ENCODE measurements at places on chromosomes 16 and 17.

DNA sequence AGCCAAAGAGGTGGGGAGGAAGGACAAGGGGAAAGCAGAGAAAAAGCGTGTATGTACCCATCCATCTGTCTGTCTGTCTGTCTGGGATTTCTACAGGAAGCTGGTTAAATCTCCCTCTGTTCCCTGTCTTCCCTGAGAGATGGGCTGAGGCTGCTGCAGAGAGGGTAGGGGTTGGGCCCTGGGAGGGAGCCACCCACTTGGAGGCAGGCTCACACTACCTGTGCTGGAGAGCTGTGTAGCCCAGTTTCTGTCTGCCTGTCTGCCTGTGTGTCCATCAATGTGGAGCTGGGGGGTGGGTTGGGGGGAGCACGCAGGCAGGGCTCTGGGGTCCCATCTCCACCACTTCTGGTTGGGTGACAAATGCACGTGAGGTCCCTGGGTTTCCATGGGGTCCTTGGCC lies 18.6 kb upstream of the C17orf113 start:
- DNase-seq = no peak

GRCh38 chr17:62860962-62861873 lies 53.1 kb upstream of the MARCHF10 start:
- DNase-seq = no peak

DNA sequence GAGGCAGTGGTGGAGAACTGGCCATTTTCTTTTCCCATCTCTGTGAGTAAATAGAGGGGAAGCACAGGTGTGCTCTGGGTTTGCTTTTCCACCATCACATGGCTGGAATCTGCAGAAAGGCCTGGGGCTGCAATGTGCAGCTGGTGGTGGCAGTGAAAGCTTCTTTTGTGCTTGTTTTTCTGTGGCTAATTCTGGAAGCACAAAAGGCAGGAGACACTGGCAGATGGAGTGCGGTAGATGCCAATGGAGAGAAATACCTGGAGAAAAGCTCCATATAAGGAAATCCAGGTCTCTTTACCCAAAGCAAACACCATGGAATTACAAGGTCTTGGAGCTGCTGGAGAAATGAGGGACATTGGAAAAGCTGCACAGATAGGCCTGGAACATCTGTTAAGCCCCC lies 146.9 kb downstream of the HAPSTR1 start:
- no peak for DNase-seq

DNA sequence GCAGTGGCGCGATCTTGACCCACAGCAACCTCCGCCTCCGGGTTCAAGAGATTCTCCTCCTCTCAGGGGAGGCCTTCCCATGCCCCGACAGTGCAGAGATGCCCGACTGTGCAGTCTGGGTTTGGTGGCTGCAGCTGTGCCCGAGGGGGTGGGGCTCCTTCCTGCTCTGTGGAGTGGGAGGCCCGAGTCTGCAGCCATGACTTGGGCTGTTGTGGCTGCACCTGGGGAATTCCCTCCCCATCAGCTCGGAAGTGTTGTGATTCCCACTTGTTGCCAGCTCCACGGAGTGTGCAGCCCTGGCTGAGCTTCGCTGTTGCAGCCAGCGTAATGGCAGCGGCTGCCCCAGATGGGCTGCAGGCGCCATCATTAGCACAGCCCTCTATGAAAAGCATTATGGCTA lies 66.4 kb upstream of the SMIM36 start:
- DNase-seq = no peak

- DNase-seq = peak; percentile 58
Observed at GRCh38 chr17:39239640-39240314, 14.0 kb upstream of the STAC2 start.

GRCh38 chr17:69466451-69466850 lies 52.0 kb downstream of the MAP2K6 start:
- DNase-seq = no peak

GRCh38 chr16:9123871-9124270 lies 32.4 kb downstream of the HAPSTR1 start:
- DNase-seq = no peak

- DNase-seq = no peak
Observed at GRCh38 chr17:70298929-70299531, 129.7 kb downstream of the KCNJ2 start.

DNA sequence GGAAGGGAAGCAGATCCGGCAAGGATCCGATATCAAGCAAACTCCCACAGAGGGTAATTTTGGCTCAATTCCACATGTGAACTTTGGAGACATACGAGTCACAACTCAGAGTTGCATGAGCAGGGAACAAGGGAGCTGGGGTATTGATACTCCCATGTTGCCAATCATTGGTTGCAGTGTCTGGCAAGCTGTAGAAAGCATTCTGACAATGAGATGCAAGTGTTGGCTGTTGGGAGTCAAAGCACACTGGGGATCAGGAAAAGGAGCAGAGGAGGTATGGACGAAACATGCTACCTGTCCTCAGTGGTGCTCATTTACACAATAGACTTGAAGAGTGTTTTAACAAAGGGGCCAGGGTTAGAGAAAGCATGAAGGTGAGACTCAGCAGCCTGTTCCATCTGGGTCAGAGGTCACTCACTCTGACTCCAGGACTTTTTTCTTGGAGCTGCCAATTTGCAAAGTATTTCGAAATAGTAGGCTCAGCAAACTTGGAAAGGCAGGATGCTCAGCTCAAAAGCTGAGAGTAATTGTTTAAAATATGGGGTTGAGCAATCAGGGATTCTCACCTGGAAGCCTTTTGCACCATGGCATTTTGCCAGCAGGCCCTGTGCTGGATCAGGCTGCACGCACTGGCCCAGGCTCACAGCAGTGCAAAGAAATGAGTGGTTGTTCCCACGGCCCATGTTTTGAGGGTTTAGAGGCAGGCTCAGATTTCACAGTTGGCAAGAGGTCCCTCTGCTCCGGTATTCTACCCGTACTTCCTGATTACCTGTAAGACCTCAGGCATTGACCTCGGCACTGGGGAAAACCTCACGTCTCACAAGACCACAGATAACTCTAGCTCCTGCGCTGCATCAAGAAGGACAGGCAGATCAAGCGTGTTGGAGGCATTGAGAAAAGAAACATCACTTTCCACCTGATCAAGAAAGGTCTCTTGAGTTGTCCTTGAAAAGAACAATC lies 17.6 kb upstream of the NKD1 start:
- DNase-seq = no peak

DNA sequence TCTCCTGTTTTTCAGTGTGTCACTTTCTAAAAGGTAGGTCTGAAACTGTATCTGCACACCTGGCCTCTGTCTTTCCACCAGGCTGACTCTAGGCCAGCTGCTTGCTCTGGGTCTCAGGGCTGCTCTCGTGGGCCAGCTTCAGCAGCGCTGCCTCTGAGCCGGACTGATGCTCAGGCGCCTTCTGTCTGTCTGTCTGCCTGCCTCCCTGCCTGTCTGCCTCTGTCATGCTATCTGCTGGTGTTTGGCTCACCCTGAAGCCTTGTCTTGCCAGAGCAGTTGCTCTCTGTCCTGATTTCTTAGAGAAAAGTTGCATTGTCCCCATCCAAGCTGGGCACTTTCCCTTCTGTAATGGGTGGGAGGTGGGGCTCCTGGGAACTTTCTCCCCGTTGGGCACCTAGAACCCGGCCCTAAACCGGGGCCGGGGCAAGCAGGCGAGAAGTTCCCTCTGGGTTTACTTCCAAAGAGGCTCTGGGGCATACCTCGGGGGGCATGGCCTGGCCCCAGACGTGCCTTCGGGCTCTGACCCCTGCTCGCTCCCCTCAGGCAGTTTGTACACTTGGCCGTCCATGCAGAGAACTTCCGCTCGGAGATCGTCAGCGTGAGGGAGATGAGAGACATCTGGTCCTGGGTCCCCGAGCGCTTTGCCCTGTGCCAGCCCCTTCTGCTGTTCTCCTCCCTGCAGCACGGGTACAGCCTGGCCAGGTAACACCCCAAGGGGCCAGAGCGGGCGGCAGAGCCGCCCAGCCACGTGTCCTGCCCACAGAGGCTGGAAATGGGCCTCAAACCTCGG lies 15.9 kb upstream of the ATP6V0C start:
- no peak for DNase-seq

- DNase-seq = no peak
Observed at GRCh38 chr17:41782142-41782541, 4.4 kb downstream of the JUP start.

DNA sequence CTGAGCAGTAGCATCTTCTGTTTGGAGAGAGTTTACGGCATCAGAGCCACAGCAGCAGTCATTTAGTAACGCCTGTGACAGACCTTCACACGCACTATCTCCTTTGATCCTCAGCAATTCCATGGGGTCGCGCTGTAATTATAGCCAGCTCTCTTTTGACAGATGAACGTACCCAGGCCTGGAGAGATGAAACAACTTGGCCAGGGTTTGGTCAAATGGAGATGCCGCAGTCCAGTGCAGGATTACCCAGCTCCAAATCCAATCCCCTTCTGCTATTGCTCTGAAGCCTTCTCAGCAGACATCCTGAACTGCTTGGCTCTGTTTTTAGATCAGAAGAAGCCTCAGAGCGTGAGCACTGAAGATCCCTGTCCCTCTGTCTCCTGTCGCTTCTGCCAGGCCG lies 83.9 kb downstream of the SOX9 start:
- DNase-seq = no peak

DNA sequence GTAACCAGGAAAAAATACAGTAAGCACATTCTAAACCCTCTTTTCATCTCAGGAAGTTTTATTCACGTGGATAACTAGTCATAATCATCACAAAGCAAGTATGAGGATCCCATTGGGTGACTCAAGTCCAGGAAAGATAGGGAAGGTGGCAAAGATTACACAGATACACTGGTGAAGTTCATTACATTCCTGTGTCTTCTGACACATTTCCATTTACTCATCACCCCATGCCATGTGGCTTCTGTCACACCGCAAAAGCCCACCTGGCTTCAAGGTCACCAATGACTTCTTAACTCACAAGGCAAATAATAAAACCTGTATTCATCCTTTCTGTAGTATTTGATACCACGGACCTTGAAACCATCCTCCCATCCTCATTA lies 17.0 kb downstream of the HS3ST3A1 start:
- DNase-seq = no peak

All from testis (tissue), 5 donors.